ENCODE measurements at places on chromosomes 13 and 19.

DNA sequence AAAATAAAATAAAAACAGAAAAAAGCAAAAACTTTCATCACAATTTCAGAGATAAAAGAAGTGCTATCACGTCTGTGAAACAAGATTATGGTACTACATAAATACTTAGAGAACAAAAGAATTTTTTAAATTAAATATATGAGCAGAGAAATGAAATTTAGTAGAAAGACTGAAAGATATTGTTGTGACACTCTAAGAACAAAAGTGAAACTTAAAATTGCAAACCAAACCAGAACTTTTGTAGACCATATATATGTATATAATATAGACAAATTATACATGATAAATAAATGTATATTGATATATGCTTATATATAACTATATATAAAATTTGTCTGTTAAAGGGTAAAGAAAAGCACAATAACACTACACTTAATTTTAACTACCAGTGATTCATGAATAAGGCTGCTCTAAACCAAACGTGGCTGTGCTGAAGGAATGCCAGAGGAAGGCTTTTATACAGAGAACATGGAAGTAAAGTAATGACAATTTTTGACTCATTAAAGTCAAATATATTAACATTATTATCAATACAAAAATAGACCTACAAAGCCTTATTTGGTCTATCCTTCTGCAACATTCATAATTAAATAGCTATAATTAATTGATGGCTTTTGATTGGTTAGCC lies 1516.7 kb upstream of the PCDH20 start:
- DNase-seq: no peak

- no peak for DNase-seq
Measured at GRCh38 chr13:21934284-21934683, 263.4 kb downstream of the FGF9 start.

GRCh38 chr13:40102854-40103253 lies 447.4 kb downstream of the COG6 start:
- DNase-seq: no peak

DNA sequence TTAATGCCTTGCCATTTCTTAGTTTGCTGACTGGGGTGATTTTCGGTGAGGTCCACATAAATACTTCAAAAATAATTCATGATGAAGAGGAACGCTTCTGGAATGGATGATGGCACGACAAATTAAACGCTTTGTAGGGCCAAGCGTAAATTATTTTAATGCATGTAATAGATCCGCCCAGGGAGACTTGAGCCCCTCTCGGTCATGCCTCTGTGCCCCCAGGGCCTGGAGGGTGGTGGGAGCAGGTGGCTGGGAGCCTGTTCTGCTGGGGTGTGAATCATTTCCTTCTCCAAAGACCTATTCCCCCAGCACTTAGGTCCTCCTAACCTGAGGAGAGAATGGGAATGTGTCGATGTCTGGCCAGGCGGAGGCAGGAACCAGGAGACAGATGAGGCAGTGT lies 350.6 kb downstream of the ZNF536 start:
- no peak for DNase-seq

- no peak for DNase-seq
Measured at GRCh38 chr13:28655561-28655960, 3.4 kb upstream of the POMP start.

DNA sequence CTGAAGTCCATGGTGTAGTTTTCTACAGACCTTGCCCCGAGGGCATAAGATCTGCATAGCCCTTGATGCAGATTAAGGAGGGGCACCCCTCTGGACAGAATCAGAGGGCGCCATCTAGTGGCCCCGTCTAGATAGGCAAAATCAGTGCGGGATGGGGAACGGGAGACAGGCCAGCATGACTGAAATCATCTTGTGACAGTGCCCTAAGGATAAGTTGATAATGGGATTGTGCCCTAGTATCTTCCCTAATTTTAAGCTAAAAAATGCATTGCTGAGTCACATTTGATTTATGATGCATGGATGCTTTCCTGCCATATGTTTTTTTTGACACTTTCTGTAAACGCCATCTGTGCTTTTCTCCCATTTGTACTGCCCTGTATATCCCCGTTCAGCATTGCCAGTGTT lies 19.0 kb upstream of the GPI start:
- peak; percentile 18 for DNase-seq

GRCh38 chr13:52454459-52454819 lies 839 bp upstream of the CKAP2 start:
- DNase-seq: no peak

DNA sequence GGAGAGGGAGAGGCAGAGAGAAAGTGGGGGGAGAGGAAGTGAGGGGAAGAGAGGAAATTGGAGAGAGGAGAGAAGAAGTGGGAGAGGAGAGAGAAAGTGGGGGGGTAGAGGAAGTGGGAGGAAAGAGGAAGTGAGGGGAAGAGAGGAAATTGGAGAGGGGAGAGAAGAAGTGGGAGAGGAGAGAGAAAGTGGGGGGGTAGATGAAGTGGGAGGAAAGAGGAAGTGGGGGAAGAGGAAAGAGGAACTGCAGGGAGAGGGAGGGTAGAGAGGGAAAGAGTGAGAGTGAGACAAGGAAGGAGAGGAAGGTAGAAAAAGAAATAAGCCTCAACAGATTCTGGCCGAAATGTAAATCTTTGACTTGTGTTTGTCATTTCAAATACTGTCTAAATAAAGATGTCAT lies 146.6 kb downstream of the KLF12 start:
- no peak for DNase-seq

DNA sequence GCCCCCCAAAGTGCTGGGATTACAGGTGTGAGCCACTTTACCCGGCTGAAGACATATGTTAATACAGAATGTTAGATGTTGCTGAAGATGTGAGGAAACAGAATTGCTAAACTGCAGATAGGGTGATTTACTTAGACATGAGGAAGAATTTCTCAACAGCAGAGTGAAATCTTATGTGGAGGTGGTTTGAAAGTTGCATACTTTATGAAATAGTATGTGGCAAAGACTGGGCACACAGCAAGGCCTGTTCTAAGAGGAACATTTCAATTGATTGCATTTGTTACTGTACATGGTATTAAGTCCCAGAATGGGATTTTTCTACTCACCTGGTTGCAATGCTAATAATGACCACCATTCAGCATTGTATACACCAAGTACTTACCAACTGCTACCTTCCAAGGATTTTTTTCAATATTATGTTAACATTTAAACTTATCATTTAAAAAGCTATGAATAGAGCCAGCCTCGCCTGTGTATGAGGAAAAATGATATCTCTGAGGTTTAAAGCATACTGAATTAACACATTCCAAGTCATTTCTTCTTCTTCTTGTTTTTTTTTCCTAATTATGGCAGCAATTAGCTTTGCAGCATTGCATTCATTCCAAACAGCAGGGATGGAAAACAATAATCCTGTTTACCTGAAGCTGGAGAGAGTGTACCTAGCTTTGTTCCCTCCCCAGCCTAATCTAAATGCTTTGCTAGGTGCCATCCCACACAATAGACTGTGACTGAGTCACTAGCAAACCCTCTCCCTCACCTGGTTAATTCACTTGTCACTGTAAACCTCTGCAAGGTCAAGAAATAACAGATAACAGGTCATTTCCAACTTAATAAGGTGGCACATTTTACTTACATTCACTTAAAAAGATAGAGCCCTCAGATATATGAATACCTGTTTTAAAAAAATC lies 19.4 kb upstream of the KLF5 start:
- DNase-seq: no peak

DNA sequence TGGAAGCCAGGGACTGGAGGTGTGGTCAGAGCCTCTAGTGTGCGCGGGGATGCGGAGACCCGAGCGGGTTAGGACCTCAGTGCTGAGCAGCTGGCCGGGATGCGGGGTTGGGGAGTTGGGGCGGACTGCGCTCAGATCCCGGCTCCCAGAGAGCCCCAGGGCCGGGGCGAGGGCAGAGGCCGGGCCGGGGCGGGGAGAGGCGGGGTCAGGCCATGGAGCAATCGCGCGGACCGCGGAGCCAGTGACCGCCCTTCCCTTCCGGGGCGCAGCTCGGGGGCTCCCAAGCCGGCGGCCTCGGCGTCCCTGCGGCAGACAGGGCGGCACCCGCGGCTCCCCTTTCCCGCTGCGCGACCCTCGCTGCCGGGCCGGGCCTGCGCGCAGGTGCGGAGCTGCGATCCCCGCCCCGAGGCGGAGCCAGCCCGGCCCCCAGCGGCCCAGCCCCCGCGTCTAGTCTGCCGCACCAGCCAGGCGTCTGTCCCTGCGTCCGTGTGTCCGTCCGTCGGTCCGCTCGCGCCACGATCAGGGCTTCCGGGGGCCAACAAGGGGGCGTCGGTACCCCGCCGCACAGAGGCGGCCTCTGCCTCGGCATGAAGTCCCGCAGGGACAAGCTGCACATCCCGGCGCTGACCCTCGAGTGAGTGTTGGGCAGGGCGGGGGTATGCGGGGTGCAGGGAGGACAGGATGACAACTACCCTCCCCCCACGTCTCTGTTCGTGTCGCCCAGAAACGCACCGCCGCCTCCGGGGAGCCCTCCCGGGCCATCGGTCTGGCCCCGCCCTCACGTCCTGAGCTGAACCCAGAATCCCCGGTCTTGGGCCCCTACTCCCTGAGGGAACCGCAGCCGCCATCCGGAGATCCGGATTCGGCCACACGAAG lies 12.4 kb downstream of the MAST3 start:
- no peak for DNase-seq

- DNase-seq: no peak
Measured at GRCh38 chr13:75512253-75512652, 25.4 kb downstream of the COMMD6 start.

- DNase-seq: no peak
Measured at GRCh38 chr13:80823472-80823871, 482.5 kb upstream of the SPRY2 start.

Measured in fibroblast of skin of left biceps (primary cell).